ENCODE measurements at places on chromosomes 4 and X.

- DNase-seq, result no peak
Measured at GRCh38 chr4:123553733-123554637, 157.4 kb downstream of the SPRY1 start.

GRCh38 chr4:135497563-135498152 lies 1296.1 kb upstream of the PABPC4L start:
- DNase-seq, result no peak

DNA sequence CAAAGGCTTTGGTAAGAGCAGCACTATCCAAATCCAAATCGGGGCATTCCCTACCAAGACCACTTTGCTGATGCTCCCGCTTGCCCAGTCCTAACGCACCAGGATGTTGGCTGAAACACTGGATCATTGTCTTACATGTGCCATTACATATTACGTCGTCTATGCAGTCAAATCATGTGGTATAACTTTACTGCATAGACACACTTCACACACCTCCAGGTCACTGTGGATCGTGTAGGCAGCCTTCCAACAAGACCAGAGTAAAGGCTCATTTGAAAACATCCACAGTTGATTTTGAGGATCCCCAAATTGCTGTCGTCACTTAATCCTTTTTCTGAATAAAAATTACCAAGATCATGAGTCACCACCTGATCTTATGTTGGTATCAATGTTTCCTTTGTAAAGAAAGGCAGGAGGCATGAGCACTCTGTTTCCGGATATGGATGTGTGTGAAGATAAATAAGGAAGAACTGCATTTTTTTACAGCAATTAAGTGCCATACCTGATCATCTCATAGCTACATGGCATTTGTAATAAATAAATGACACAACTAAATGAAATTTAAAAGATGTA lies 18.5 kb downstream of the TENM3 start:
- no peak for DNase-seq

- DNase-seq, result no peak
Measured at GRCh38 chrX:69320116-69320515, 154.9 kb upstream of the PJA1 start.

GRCh38 chr4:140688711-140689598 lies 67.2 kb downstream of the TBC1D9 start:
- no peak for DNase-seq

- no peak for DNase-seq
Measured at GRCh38 chrX:68718443-68718820, 71.0 kb downstream of the STARD8 start.

DNA sequence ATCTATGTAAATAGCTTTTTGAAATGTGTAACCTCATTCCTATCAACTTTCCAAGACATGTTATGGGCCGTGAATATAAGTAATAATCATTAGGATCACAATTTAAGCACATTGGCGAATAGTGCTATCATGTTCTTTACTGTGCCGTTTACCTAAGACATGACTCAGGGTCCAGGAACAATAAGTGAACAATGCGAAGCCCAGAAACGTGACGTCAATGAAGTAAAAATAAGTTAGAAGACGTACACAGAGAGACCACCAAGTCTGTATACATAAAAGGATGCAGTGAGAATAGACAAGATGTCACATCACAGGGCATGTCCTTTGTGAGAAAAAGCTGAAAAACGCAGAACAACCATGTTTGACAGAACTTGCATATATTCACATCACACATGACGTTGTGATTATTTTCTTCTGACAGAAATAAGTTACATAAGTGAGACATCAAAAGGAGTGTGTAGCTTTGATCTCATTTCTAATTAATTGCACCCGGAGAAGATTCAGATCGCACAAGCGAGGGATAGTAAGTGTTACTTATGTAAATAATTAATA lies 49.4 kb upstream of the FAT1 start:
- DNase-seq, result no peak
